MG63 (cell line): ENCODE measurements at places on chromosomes 5 and 9. TPM values are rescaled to one million over a fixed set of nuclear protein-coding genes. Genes with fewer than 3 reads are reported as not detected.
A peak's percentile ranks its signal among the peaks of the same experiment; 100 is the strongest.

SLC6A19 gene
- not detected in 2 replicates for total RNA-seq

FEM1C gene
- total RNA-seq, result 12.4 and 23.6 TPM in 2 replicates

KCNV2 gene
- total RNA-seq, result not detected in 2 replicates

ZNF300 gene
- total RNA-seq, result not detected in 2 replicates

PLEKHG4B gene
- total RNA-seq, result not detected in 2 replicates

- DNase-seq, result peak; percentile 93
Observed at GRCh38 chr9:94139672-94140417, 55.6 kb downstream of the PTPDC1 start.

GRCh38 chr5:42761791-42762190 lies 5.2 kb downstream of the CCDC152 start:
- DNase-seq, result no peak

- no peak for DNase-seq
Observed at GRCh38 chr9:8268216-8268878, 468.8 kb upstream of the DMAC1 start.

DNA sequence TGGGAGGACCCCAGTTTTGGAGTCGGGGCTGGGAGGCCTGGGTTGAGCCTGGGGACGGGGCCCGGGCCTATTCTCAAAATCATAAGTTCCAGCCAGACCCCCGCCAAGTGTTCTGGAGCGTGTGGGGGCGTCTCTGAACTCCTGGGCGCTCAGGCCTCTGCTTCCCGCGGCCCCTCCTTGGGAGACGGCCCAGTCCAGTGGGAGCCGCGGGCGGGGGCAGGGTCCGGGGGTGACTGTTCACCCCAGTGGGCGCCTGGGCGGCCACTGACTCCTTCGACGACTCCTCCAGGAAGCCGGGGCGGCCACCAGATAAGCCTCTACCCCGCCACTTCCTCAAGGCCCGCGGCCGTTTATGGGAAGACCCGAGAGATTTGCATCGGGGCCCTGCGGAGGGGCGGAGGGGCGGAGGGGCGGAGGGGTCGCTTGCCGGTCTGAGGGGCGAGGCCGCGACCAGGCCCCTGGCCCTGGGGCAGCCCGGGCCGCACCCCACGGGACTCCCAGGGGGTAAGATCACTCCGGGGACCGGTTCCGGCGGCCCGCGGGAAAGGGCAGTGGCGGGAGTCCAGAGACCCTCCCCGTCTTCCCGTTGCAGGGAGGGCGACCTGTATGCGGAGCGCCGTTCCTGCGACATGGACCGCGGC lies 655 bp downstream of the TOR4A start:
- DNase-seq, result no peak

- DNase-seq, result no peak
Observed at GRCh38 chr9:87812375-87813118, 70.1 kb upstream of the SPATA31E1 start.

GRCh38 chr5:40735609-40736008 lies 20.2 kb downstream of the TTC33 start:
- DNase-seq, result no peak

DNA sequence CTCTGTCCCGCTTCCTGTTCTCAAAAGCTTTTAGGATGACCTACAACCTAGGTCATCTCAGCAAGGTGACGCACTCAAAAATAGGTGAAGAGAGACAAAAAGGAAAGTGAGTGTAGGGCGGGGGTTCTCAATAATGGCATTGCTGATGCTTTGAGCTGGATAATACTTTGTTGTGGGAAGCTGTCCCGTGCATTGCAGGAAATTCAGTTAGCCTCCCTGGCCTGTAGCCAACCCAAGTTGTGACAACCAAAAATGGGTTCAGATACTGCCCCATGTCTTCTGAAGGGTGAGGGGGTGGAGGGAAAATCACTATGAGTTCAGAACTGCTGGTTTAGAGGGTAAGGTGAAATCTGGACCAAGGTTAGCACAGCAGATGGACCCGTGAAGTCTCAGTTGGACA lies 151.4 kb downstream of the MAST4 start:
- no peak for DNase-seq

GRCh38 chr9:95458666-95459065 lies 58.1 kb downstream of the PTCH1 start:
- DNase-seq, result no peak

DNA sequence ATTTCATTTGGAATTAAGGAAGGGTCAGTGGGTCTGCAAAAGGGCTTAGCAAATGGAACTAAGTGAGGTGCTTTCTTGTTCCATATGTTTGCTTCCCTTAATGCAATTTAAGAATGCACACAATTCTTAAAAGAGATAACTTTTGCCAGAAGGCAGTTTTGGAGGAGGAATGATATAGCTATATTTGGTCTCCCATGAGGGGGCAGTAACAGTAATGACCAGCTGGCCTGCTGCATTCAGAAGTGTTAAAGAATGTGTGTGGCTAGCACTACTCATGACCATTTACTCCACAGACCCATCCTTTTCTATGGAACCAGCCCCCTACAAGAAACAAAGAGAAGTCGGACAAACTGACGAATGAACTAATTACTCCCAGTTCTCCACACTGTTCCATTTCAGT lies 638.9 kb downstream of the RAB3C start:
- DNase-seq, result no peak

DNA sequence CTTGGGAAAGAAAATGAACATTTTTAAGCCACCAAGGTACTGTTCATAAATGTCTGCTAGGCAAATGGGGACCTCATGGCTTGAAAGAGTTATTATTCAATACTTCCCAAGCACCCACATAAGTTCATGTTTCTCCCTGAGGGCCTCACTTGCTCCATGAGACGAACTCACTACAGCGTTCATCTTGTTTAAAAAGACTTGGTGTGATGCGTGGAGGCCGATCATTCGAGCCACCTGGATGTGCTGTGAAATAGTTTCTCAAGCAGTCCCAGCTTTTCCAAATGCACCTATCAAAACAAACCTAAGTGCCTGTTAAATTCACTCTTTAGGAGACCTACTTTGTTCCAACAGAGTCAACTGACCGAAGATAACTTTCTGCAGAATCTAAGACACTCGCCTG lies 103.2 kb downstream of the LHFPL2 start:
- no peak for DNase-seq

DNA sequence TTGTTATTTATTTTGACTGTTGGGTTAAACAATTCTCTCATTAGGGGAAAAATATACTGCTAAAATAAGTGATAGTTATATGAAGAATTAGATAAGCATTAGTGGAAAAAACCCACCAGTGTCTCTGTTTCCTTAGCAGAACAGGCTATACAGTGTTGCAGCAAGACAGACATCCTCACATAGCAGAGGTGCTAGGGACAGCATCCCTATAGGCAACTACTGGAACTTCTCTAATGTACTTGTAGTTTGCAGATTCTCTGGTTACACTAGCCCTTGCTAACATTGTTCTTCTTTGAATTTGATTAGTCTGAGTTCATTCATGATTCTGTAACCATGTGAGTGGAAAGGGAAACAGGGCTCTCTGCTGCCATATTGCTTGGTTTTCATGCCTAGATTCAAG lies 661.8 kb upstream of the RGMB start:
- DNase-seq, result no peak

DNA sequence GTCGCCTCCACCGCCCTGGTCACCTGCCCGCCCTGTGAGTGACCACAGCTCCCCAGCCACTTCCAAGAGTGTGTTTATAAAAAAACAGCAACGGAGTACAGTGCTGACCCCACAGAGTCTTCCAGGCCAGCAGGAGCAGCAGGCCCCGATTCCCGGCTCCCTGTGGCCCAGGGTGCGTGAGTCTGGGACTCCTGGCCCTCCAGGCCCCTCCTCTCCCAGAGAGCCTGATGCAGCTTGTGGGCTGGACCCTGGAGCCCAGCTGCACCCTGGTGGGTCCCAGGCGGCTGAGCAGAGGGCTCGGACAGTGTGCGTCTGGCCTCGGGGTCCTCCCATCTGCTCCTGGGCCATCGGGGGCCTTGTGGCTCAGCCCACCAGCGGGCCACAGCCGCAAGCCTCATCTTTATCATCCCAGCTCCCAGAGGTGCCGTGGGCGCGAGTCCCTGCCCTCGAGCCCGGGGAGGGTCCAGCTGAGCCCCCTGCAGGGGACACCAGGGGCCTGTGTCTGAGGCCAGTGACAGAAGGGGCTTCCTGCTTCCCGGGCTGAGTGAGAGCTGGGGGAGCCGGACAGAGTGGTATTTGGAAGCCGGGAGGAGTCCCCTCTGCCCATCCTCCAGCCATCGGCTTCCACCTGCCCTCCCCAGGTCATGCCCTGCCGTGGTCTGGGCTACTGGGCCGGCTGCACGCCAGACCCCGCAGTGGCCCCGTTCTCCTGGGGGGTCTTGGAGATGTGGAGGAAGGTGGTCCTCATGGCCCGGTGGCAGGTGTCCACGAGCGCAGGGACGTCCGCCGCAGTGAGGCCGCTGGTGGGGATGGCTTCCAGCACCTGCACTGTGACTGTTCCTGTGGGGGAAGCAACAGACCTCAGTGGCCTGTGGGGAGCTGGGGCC lies 10.6 kb downstream of the EGFL7 start:
- DNase-seq, result no peak
